ENCODE measurements at places on chromosomes 11 and 22.

DNA sequence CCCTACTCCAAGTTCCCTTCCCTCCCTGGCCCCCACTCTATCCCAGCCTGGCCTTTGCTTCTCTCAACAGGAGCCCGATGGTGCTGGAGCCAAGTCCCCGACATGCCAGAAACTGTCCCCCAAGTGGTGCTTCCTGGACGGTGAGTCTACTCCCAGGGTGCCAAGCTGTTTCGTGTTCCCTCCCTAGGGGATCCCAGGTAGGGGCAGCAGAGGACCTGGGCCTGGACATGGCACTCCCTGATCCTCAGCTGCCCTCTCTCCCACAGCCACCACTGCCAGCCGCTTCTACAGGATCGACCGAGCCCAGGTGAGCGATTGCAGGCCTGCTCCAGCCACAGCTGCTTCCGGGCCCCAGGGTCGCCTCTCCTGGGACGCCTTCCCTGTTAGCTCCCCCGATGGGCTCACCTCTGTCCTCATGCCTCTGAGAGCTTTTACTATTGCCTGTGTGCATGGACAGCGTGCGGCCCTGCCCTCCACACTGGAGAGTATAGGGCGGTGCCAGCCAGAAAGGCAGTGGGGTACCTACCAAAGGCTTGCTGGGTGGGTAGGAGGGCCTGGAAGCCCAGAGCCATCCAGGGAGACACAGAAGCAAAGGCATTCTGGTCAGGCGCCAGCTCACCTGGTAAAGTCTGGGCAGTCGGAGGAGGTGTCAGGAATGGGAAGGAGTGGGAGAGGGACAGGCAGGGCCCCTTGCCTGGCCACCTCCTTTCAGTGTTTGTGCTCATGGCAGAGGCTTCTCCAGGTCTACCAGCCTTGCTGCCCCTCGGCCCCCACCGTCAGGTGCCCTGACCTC, 5.0 kb upstream of the MDK start:
- DNase-seq, result no peak

DNA sequence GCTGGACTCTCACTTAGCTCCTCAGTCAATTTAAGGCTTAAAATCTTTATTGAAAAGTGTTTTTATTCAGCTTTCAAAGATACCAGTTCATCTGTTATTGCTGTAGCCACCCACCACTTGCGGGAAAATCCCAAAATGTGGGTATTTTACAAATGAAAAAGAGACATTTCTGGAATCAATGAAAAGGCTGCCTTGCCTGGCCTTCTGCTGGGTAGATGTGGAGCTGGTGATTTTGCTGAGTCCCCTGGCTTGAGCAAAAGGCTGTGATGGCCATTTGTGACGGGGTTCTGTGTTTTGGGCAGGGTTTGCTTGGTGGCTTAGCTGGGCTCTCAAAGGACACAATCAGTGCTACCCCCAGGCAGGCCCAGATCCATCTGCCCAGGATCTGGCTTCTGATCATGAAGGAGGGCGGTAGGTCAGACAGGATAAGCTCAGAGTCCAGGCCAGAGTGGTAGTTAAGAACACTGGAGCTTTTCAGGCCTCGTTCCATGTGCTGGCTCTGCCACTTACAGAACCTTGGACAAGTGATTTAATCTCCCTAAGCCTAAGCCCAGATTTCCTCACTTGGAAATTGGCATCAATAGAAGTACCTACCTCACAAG, 36.1 kb downstream of the UBASH3B start:
- DNase-seq, result no peak

DNA sequence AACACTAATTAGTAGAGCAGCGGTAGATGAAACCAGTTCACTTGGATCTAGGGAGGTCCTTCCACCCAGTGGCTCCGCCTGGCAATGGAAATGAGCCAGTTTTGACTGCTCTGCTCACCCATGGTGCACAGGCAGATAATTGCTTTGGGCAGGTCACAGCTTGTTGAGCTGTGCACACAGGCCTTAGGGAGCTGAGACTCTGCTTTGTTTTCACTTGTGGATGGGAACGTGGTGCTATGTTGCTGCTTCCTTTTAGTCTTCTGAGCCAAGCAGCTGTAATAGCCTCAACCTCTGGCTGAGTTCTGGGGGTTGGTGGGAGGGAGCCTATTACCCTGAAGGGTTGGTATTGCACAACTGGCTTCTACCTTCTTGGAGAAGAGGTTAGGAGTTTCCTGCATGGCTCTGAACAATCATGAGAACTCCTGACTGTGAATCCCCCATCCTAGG, 262.3 kb upstream of the MTNR1B start:
- peak; percentile 62 for DNase-seq

- no peak for DNase-seq
Measured at GRCh38 chr11:116857936-116858335, 20.5 kb upstream of the APOA1 start.

DNA sequence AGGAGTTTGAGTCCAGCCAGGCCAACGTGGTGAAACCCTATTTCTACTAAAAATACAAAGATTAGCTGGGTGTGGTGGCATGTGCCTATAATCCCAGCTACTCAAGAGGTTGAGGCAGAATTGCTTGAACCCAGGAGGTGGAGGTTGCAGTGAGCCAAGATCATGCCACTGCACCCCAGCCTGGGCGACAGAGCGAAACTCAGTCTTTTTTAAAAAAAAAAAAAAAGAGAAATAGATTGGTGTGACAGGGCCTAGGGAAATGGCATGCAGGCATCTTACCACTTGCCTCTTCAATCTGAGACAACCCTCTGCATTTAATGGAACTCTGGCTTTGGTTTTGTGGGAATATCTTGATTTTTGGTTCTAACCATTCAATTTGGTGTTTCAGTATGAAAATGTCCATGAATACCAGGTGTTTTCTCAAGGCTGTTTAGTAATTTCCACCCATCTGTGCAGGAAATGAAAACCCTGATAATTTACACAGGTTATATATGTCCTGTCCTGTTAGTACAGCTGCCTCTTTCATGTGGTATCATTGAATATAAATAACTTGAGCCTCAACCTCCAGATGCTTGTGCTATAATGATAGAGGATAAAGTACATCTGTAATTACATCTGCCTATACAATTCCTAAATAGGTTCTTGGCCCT, 8.4 kb downstream of the XBP1 start:
- peak; percentile 41 for DNase-seq

GRCh38 chr22:47030143-47030661, 267.8 kb downstream of the TBC1D22A start:
- DNase-seq, result no peak

DNA sequence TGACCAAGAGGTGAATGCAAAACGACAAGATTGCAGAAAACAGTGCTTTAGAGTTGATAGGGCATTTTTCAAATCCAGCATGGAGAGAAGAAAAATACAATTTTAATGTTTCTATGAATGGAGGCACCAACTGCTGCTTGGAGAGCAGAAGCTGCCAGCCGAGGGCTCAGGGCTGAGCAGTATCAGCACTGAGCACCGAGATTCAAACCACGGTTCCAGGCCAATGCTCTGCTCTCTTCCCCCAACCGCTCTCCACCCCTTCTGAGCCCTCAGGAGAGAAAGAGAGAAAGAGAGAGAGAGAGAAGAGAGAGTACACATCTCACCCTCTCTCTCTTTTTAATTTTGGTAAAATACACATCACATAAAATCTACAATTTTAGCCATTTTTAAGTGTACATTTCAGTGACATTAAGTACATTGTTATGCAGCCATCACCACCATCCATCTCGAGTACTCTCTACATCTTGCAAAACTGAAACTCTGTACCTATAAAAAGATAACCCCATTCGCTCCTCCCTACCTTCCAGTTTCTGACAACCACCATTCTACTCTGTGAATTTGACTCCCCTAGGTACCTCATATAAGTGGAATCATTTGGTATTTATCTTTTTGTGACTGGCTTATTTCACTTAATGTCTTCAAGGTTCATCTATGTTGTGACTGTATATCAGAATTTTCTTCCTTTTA, 333.3 kb downstream of the MIAT start:
- DNase-seq, result no peak
